ENCODE measurements at places on chromosomes 1 and 21.
A peak's percentile ranks its signal among the peaks of the same experiment; 100 is the strongest.

- DNase-seq = peak; percentile 78
These were observed 905 bp downstream of the BTBD19 start for GRCh38 chr1:44808938-44809917.

DNA sequence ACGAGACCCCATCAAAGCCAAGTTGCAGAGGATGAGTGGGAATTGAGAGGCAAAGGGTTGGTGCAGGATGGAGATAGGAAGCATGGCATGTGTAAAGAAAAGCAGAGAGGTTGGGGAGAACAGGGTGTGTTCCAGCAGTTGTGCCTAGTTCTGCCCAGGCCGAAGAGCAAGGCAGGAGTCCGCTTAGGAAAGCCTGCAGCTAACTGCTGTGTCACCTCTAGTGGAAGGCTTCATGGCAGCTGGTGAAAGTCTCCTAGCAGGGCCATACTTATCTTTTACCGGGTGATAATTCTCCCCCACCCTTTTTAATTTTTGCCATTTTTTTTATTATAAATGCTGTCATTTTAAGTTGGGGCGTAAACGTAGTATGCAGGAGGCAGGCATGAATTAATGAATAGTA is 93.6 kb downstream of the NFIA start:
- DNase-seq = no peak

DNA sequence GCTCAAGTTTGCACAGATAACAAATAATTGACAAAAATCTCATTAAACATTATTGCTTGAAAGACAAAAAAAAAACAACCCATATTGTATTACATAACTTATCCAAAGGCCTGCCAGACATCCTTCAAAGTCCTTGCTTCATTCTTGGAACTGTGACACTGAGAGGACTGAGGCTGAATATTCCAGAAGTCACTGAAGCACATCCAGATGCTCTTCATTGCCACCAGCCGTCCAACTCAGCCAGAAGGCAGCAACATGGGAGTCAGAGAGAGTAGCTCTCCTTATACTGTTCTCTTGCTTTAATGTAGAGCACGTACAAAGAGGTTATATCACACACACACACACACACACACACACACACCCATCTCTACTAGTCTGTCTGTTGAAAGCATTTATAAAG is 755.0 kb downstream of the LTN1 start:
- DNase-seq = no peak

DNA sequence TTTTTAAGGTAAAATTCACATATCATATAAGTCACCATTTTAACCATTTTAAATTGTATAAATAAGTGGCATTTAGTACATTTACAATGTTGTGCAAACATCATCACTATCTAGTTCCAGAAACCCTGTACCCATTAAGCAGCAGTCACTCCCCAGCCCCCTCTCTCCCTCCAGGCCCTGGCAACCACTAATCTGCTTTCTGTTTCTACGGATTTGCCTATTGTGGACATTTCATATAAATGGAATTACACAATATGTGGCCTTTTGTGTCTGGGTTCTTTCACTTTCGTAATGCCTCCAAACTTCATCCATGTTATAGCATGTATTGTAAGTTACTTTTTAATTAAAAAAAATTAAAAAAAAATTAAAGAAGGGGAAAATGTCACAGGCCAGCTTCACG is 58.0 kb upstream of the RAB3GAP2 start:
- no peak for DNase-seq

- no peak for DNase-seq
These were observed 821 bp downstream of the PHC2 start for GRCh38 chr1:33429856-33430691.

DNA sequence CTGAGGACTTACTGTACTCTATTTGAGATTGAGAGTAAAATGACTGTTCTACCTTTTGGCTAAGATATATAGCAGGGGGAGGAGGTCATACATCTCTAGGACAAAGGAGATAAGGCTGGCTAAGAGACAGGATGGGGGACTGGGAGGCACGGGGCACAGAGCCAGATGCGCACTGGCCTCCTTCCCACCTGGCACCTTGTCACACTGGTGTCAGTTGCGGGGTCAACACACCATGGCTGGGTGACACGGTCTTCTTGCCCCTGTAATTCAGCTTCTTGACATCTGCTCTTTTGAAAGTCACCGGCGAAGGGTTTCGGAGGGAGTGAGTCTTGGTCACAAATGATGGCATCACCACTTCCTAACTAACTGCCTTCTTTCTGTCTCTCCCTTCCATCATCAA is 177.3 kb downstream of the ZSCAN20 start:
- DNase-seq = no peak

DNA sequence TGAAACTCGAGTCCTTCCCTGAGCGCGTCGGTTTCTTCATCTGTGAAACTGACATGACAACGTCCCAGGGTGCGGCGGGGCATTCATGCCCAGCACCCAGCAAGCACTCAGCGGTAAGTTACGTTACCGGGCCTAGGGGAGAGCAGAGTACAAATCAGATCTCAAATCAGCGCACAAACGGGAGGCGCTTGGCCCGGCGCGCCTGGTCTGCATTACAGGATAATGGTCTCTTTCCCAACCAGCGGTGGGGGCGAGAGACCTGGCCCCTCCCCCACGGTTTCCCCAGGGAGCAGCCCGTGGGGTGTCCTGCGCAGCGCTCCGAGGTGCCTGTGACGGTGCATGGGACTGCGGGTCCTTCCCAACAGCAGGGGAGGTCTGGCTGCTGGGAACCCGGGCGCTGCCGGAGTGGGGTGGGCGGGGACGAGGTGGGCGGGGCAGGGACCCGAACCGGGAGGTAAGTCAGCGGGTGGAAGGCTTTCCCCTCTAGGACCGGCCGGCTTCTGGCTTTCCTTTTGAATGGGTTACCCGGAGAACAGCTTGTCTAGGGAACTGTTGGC is 1.0 kb downstream of the TMEM51 start:
- DNase-seq = no peak

GRCh38 chr21:33916200-33916567 is 580 bp upstream of the ATP5PO start:
- no peak for DNase-seq

DNA sequence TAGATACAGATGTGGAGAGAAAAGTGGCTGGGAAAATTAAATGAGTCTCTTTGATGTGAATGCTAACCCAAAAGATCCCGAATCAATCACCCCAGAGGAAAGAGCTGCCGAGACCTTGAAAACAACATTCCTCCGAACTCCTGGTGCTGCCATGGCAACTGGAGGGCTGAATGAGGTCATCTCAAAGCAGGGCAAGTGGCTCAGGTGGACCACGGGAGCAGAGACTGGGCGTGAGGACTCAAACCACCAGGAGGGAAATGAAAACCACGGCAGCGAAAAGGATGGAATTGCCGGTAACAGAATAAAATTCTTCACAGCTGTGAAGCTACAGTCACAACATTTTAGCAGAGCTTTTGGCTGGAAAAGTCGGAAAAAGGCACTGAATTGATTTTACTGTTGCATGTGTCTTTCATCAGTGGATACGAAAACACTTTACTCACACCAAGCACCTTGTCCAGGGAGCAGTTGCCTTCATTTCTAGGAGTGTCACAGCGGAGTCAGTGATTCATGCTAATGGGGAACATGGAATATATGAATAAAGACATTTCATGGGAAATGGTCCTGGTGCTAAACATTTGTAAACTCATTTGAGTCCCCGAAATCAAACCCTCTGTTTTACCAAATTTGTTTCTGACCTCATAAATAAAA is 23.2 kb upstream of the BECN2 start:
- no peak for DNase-seq

GRCh38 chr1:206826394-206826793 is 39.0 kb upstream of the IL20 start:
- no peak for DNase-seq

- no peak for DNase-seq
These were observed 53.2 kb downstream of the CNN3 start for GRCh38 chr1:94873520-94874351.

DNA sequence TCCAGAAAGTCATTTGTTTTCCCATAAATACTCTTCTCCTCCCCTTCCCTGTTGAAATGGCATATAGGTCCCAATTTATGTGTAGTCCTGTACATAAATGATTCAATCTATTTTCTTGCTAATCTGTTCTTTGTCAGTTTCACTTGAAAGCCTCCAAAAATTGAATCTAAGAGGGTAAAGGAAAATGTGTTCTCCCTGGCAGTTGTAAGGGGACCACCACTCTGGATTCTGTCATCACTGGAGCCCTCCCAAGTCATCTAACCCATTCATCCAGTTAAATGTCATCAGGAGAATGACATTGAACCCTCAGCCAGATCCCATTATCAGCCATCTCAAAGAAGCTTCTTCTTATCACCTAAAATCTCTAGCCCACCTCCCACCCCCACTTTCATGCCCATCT is 35.0 kb upstream of the RNF2 start:
- no peak for DNase-seq

- DNase-seq = no peak
These were observed 13.4 kb upstream of the RNF223 start for GRCh38 chr1:1087351-1088028.

DNA sequence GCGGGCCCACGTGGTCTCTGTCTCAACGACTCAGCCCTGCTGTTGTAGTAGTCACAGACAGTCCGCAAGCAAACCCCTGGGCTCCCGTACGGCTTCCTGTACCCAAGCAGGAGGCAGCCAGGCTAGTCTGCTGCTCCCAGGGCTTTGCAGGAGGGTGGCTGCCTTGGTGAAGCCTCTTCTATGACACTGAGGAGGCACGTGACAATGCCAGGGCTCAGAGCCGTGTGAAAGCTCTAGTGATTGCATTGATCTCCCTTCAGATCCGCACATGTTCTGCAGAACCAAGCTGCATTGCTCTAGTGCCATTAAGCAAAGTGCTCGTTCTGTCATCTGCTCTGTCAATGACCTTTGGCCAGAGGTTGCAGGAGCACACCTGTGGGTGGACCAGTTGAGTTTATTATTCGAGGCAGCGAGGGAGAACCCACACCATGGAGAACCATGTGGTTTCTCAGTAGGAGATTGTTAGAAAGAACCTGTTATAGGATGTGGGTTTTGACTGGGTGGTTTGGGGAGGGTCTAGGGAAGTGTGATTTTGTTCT is 18.0 kb downstream of the UMODL1 start:
- no peak for DNase-seq

DNA sequence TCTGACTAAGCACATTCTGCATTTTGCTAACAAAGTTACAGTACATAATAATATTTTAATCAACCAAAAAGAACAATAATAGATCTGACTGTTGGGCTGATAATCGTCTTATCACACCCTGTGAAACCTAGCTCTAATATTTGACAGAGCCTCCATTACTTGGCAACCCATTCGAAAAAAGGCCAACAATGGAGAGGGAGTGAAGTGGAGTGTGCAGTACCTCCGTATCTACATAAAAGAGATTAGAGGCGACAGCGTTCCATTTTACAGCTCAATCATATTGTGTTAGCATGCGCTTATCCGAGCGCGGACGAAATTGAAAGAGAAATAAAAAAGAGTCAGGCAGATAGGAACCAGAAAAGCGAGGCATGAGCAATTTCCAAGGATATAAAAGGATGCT is 137.3 kb upstream of the USH2A start:
- no peak for DNase-seq

DNA sequence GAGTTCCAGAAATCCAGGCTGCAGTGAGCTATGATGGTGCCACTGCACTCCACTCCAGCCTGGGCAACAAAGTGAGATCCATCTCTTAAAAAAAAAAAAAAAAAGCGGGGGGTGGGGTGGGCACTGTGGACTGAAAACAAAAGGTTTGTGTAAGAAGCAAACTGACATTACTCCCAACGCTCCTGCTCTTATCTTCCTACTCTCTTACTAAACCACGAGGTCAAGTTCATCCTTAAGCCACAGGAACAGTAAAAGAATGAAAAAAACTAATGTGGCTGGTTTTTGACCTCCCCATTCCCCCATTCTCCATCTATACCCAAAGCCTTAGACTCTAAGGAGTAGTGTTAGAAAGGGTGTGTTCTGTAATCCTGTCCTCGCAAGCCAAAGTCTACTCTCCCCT is 30.8 kb downstream of the TFAP2E start:
- DNase-seq = no peak

- no peak for DNase-seq
These were observed 19.1 kb downstream of the CDC42BPA start for GRCh38 chr1:227299241-227299627.

DNA sequence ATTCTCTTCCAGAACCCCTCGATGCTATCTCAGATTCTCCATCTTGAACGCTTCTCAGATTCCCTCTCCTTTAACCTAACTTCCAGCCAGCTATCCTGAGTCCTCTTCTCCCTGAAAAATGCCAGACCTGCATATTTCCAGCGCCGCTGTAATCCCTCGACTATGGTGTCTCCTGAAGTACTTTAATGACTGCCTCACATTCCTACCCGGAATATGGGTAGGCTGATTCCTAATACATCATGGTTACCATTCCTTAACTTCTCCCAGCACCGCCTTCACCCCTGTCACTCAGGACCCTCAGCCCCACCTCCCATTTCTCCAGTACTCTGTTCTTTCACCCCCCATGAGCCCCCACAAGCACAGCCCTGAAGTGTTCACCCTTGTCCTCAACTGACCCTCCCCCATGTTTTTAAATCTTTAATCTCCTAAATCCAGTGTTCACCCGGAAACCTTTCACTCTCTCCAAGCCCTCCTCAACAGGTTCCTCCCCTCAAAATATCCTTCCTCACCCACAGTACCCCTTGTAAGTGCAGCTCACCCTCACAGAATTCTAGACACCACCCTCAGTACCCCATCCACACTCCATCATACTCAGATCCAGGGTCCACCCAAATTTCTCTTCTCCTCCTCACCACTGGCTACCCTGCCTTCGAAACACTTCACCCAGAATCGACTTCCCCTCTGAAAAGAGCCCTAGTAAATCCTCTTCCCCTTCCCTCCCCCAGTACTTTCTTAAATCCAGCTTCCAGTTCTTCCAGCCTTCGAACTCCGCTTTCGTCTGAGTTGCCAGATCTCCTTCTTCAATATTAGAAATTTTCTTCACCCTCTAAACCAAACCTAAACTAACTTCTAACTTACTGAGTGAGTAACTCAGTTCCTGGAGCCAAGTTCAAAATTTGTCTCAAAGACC is 922 bp downstream of the CPT2 start:
- DNase-seq = no peak

DNA sequence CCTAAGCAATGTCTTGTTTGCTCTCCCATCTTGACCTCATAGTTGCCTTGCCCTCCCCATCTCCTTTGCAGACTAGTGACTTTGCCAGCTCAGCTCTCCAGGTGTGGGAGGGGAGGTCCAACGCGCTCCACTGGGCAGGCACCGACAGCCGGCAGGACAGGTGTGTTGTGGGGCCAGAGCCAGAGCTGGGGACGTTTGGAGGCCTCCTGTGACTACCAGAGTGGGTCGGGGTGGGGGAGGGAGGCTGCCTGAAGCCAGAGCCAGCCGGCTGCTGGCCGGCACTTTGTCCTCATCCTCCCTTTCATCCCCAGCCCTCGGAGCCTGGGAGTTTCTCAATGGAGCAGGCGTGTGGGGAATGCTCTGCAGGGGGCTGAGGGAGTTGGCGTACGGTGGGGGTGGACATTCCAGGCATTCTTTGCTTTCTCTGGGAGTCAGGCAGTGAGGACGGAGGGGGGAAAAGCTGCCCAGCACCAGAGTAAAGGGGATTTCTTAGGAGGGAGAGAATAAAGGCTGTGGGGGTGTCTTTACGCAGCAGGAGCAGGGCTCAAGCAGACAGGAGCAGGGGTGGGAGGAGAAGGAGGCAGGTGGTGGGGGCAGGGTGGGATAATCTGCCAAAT is 20.2 kb downstream of the NUAK2 start:
- DNase-seq = no peak

- no peak for DNase-seq
These were observed 30.1 kb upstream of the SLC45A3 start for GRCh38 chr1:205710201-205711062.

GRCh38 chr1:219352961-219353651 is 179.4 kb downstream of the LYPLAL1 start:
- no peak for DNase-seq

Data from stimulated activated CD4-positive, alpha-beta T cell treated with anti-CD3 and anti-CD28 coated beads, TNF-alpha, amount 100 ng/mL, for 48 hours (primary cell).